Effector memory CD8-positive, alpha-beta T cell (primary cell): ENCODE measurements at places on chromosomes 3 and 15.

DNA sequence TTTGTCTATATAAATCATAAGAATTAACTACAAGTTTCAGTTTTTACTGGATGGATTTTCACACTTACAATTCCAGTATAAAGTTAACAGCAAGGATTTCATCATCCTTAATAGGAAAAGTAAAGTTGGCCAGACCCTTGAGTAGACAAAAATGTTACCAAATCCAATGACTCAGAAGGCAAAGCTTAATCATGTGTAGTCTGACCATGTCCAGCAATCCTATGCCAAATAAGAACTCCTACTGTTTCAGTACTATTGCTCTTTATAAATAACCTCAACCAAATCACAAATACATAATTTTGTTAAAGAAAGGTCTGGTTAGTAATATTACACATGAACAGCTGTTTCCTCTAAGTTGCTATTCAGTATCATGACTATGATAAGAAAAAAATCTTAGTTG is 35.0 kb downstream of the PLOD2 start:
- DNase-seq: no peak

GRCh38 chr3:8579096-8579495 is 65.5 kb downstream of the SSUH2 start:
- no peak for DNase-seq

DNA sequence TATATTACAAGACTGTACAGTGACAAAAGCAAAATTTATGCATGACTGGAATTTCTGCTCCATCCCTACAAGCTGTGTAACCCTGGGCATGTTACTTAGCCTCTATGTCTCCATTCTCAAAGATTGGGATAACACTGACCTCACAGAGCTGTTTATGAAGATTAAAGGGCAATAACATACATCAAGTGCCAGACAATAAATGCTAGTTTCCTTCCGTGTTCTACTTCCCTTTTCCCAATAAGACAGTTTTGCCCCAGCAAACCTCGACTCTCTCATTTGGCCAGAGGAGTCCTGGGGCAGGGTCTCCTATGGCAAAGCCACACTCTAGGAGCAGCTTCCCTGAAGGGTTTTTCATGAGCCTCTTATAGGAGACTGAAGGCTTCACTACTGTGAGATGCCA is 7.5 kb downstream of the HEXA start:
- no peak for DNase-seq

GRCh38 chr15:28122038-28122949 is 23.2 kb upstream of the OCA2 start:
- no peak for DNase-seq

DNA sequence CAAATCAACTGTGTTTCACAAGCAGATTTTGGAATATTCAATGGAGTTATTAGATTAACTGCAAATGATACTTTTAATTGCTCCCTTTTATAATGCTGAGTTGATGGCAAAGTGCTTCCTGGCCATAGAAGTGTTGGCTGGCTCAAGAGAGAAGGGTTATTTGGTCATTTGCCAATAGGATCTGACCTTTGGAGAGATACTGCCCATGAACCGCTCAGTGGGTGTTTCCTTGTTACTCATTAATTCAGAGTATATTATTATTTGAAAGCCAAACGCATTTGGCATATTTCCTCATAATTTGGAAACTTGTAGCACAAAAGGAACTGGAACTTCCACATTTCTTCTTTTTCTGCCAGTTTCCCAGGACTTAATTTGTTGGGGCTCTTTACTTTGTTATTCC is 234.7 kb downstream of the CDIN1 start:
- DNase-seq: no peak

DNA sequence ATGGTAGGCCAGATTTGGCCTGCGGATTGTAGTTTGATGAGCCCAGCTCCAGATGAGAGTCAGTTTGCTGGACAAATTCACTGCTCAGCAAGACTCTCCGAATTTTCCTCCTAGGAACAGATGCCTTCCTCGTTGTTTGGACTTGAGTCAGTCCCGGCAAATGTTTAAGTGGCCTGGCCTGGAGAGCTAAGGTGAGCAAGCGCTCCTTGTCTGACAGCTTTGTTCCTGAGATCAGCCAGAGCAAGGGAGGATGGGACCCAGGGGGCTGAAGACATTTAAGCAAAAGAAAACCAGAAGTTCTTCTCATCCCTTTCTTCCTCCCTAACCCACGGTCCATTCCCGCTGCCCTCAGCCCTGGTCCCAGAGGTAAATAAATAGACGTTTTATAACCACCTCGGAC is 40.3 kb downstream of the POLR2M start:
- no peak for DNase-seq

GRCh38 chr3:193335031-193335430 is 43.5 kb downstream of the ATP13A5 start:
- DNase-seq: no peak

GRCh38 chr15:58269455-58270414 is 131.6 kb downstream of the AQP9 start:
- peak; percentile 40 for DNase-seq

- DNase-seq: no peak
Measured at GRCh38 chr3:182651461-182651860, 141.8 kb upstream of the ATP11B start.

DNA sequence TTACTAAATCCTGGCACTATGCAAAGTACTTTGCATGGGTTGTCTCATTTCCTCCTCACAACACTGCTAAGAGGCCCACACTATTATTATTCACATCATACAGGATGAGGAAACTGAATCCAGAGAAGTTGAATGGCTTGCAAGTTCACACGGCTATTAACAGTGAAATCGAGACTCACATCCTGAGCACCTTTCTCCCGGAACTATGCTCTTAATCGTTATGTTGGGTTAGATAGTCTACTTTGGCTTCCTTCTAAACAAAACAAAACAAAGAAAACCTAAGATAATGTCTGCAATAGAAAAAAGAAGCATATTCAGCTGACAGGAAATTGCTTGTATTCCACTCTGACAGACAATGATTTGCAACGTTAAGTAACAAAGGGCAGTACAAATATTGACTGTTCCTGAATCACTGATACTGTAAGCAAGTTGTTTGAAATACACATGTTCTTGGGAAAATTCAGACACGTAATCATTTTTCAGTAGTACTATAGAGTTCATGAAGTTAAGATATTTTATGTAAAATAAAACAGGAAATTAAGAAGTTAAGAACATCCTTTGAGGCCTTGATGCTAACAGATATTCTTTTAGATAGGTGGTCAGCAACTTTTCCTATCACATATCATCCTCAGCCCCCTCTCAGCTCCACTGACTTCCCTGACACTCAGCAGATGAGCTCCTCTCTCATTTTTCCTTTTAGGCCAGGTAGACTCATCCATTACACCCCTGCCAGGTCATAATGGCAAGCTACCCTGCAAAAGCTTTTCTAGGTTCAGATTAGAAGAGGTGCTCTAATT is 40.7 kb downstream of the C2CD4B start:
- DNase-seq: no peak

DNA sequence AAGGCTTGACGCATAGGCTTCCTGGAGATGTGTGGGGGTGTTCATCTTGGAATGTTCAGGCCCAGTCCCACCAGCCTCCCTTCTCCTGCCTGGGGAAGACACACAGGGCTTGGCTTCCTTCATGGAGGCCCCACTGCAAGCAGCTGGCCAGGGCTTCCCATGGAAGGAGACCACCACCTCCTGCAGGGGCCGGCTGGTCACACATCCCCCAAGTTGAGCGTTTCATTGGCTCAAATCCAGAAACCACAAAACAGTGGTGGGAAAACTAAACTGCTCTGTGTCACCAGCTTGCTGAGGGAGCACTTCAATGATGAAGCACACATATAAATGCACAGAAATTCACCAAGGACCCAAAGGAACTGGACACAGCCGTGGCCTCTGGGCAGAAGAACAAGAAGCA is 8.3 kb downstream of the IQSEC1 start:
- no peak for DNase-seq

DNA sequence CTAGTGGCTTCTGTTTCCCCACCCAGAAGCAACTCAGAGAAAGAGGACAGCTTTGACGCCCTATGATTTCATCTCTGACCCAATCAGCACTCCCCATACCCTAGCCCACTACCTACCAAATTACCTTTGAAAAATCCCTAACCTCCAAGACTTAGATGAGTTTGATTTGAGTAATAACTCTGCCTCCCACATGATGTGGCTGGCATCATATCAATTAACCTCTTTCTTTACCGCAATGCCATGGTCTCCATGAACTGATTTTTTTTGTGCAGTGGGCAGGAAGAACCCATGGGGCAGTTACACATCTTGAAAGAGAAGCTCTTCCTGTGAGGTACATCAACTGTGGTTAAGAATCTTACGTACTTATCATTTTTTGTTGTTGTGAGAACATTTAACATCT is 25.5 kb upstream of the APOD start:
- DNase-seq: no peak

- DNase-seq: no peak
Measured at GRCh38 chr3:194757647-194758061, 72.0 kb downstream of the FAM43A start.

DNA sequence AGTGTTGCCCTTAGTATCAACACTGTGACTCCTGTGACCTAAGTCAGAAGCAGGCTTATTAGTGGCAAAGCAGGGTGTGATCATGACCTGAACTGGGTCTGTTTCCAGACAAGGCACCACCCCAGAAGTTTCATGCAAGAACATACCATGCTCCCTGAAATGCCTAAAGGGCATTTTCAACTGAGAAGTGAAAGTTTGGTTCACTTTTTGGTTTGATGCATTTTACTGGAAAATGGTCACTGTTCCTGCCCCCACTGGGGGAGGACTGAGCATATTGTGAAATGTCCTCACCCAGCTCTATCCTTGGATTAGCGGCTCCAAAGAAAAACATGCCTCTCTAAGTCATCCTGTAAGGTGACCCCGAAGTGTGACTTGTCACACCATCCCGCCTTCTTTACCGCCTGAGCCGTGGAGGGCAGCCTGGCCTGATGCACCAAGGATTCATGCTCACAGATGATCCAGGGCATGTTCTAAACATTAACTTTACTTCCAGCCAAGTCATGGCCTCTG is 3.1 kb upstream of the FAM240A start:
- no peak for DNase-seq

DNA sequence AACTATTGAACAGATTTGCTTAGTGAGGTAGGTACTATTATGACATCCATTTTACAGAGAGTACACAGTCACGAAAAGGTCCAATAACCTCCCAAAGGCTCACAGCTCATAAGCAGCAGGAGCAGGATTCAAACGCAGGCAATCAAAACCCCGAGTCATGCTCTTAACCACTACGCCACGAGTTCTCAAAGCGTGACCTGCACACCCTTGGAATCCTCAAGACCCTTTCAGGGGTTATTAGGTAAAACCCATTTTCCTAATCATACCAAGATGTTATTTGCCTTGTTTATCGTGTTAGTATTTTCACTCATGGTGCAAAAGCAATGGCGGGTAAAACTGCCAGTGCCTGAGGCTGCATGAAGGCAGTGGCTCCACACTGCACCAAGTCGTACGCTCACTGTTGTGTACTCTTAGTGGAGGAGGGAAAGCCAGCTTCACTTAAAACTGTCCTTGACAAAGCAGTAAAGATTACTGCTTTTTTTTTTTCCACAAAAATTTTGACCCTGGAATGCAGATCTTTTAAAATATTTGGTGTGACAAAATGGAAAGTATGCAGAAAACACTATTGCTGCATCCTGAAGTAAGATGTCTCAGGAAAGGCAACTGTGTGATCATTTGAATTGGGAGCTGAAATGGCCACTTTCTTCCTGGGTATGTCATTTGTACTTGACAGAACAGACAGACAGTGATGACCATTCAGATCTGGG is 96.1 kb downstream of the IGF2BP2 start:
- DNase-seq: no peak

- no peak for DNase-seq
Measured at GRCh38 chr3:103889675-103890074, 1454.9 kb downstream of the ZPLD1 start.

DNA sequence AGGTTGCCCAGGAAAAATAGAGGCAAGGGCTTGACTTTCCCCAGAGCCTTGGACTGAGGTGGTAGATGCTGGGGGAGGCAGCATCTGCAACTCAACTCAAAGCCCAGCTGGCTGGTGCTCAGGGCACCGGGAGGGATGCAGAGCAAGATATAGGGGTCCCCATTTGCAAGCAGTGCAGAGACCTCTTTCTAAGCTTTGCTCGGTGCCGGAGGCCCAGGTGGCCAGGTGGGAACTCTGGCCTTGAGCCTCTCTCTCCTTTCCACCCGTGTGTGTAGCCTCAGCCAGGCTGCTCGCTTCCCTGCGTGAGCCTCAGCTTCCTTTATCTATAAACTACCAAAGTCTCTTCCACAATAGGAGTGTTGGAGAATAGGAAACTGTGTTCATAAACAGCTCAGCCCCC is 36.5 kb downstream of the SLC6A6 start:
- DNase-seq: no peak

- DNase-seq: no peak
Measured at GRCh38 chr3:44355362-44356033, 16.9 kb downstream of the TCAIM start.

GRCh38 chr3:150372722-150373121 is 35.4 kb upstream of the TSC22D2 start:
- DNase-seq: no peak

DNA sequence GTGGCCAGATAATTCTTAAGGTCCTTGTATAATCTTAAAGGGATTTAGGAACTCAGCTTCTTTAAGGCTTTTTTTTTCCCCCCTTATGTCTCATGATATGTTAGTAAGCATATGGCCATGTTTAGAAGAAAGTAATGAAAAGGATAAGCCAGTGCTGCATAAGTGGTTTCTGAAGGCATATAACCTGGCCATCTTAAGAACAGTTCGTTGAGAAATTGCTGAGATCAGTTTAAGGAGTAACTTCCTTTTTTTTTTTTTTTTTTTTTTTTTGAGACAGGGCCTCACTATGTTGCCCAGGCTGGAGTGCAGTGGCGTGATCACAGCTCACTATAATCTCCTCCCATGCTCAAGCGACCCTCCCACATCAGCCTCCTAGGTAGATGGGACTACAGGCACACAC is 51.7 kb downstream of the UBE2E2 start:
- DNase-seq: no peak

DNA sequence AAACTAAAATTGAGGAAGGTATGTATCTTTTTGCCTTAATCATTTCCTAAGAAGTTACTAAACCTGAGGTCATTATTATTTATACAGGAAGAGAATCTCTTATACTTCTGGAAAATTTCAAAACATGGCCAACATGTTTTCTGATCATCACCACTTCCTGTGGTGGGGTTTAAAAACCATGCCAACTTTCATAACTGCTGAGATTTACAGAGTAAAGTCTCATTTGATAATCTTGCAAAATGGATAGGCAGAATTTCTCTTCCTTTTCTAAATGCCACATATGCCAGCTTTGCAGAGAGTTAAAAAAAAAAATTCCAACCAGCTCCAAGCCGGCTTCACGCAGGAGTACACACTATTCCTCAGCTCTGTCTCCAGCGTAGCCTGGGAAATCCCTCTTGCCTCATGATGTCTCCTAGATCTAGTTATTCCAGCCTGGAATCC is 124.3 kb upstream of the SPRED1 start:
- no peak for DNase-seq

DNA sequence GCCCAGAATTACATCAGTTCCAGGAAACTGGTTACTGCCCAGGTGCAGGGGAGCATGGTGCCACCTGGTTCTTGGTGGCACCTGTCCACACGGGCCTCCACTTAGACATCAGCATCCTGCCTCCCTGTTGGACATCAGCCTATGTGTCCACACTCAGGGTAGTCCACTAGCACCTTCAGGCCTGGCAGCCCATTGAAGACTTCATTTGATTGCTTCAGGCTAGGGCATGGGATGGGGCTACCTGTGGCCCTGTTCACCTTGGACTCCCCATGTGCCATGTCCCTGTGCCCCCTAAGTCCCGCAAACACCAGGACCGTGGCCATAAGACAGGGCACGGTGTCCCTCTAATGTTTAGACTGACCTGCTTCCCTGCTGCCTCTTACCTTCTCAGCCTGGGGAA is 30.9 kb downstream of the CYP8B1 start:
- no peak for DNase-seq

GRCh38 chr3:113436809-113437208 is 4.5 kb downstream of the CFAP44 start:
- DNase-seq: no peak
